Right atrium auricular region (tissue), 2 donors: ENCODE measurements at places on chromosomes 16 and 17. TPM values are rescaled to one million over a fixed set of nuclear protein-coding genes. Genes with fewer than 3 reads are reported as not detected.

CDRT15L2 gene
- total RNA-seq = not detected

SLC38A8 gene
- total RNA-seq = not detected

MRPL58 gene
- 44.8 TPM for total RNA-seq

ITGB4 gene
- total RNA-seq = 37.5 TPM

NDRG4 gene
- total RNA-seq = 238 TPM

HOXB7 gene
- total RNA-seq = 0.24 TPM

UBALD2 gene
- 8.4 TPM for total RNA-seq

RHOT2 gene
- total RNA-seq = 37.8 TPM

KRTAP17-1 gene
- not detected for total RNA-seq

KRTAP2-1 gene
- not detected for total RNA-seq

MYCBPAP gene
- total RNA-seq = 0.19 TPM

OTOP3 gene
- total RNA-seq = not detected

NT5C3B gene
- total RNA-seq = 43.3 TPM

DNA sequence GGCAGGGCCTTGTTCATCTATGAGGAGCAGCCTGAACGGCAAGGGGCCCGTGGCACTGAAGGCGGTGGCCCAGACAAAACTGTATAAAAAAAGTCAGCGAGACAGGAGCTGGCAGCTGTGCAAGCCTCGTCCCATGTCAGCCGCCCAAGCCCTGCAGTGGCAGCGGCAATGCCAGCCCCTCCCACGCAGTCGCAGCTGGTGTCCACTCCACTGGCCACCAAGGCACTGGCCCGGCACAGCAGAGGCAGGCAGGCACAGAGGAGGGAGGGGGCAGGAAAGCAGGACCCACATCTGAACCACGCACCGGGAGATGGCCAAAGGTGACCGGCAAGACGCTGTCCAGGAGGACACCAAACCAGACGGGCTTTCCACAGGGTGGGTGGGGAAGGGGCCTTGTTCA, 15.9 kb upstream of the C16orf95 start:
- no peaks in the 10 kb centered on the region for H3K27me3 ChIP-seq
- no peak for DNase-seq
- peaks cover 66% of the 10 kb centered on the region for H3K36me3 ChIP-seq
- peaks cover 12% of the 10 kb centered on the region for H3K4me1 ChIP-seq

DNA sequence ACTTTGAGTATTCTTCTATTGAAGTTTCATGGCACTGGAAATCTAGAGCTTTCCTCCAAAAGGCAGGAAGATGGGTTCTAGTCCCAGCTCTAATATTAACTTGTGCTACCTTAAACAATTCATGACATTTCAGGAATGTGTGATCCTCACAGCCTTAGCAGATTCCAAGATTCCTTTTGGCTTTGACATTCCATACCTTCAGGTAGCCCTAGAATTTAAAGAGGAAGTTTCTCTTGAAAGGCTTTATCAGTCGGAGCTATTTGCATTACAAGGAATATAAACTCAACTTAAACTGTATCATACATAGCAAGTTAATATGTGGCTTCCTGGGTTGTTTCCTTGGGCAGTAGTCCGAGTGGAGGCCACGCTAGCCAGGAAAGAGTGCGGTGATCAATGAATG, 330.0 kb downstream of the SHISA9 start:
- H3K4me3 ChIP-seq = no peak overlapping the region
- no peak for DNase-seq
- no peak overlapping the region for H3K27ac ChIP-seq
- H3K4me1 ChIP-seq = no peaks in the 10 kb centered on the region
- no peaks in the 10 kb centered on the region for H3K27me3 ChIP-seq

- H3K27ac ChIP-seq = no peak overlapping the region
- no peaks in the 10 kb centered on the region for H3K36me3 ChIP-seq
- no peak for DNase-seq
- H3K4me1 ChIP-seq = peaks cover 14% of the 10 kb centered on the region
- no peak overlapping the region for H3K4me3 ChIP-seq
These were observed 4.9 kb downstream of the CAPNS2 start for GRCh38 chr16:55571191-55571897.

- no peaks in the 10 kb centered on the region for H3K36me3 ChIP-seq
- no peak for DNase-seq
- H3K27me3 ChIP-seq = no peaks in the 10 kb centered on the region
- H3K4me3 ChIP-seq = no peak overlapping the region
These were observed 21.5 kb upstream of the PSMD7 start for GRCh38 chr16:74275031-74275636.

DNA sequence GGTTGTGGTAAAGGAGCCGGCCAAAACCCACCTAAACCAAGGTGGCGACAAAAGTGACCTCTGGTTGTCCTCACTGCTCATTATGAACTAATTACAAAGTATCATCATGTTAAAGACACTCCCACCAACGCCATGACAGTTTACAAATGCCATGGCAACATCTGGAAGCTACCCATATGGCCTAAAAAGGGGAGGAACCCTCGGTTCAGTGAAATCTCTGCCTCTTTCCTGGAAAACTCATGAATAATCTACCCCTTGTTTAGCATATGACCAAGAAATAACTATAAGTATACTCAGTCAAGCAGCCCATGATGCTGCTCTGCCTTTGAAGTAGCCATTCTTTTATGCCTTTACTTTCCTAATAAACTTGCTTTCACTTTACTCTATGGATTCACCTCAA, 72.2 kb downstream of the CYLD start:
- no peaks in the 10 kb centered on the region for H3K36me3 ChIP-seq
- no peak overlapping the region for H3K27ac ChIP-seq
- no peak overlapping the region for H3K4me3 ChIP-seq
- no peaks in the 10 kb centered on the region for H3K4me1 ChIP-seq
- H3K27me3 ChIP-seq = no peaks in the 10 kb centered on the region

DNA sequence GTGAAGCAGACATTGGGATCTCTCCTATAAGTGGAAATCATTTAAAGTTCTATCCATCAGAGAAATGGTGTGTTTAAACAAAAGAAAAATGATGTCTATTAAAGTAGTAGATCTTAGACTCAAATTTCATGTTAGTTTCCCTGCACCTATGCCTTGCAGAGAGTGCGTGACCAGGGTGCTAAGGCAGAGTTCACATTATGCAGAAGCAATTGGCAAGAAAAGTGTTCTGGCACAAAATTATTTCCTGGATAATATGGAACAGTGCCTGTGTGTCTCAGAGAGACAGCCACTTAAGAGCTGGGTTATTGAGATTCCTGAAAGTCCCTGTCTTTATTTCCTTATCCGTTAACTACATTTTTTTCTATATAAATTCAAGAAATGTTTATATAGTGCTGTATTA, 457.0 kb downstream of the CDH8 start:
- H3K27ac ChIP-seq = no peak overlapping the region
- H3K36me3 ChIP-seq = no peaks in the 10 kb centered on the region
- H3K27me3 ChIP-seq = no peaks in the 10 kb centered on the region

DNA sequence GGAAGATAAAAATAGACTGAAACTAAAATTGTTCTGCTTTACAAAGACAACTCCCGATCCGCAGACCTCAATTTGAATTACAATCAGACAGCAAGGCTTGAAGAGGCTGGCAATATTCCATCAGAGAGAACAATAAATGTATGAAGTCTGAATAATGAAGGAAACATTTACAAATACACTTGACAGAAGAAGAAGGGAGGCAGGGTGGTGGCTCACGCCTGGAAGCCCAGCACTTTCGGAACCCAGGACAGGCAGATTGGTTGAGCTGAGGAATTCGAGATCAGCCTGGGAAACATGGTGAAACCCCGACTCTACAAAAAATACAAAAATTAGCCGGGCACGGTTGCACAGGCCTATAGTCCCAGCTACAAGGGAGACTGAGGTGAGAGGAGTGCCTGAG, 14.6 kb downstream of the ODF4 start:
- H3K36me3 ChIP-seq = no peaks in the 10 kb centered on the region
- H3K27ac ChIP-seq = no peak overlapping the region
- H3K4me3 ChIP-seq = no peak overlapping the region
- DNase-seq = no peak
- H3K27me3 ChIP-seq = no peaks in the 10 kb centered on the region
- H3K4me1 ChIP-seq = peaks cover under 1% of the 10 kb centered on the region

- no peak overlapping the region for H3K27ac ChIP-seq
- no peak overlapping the region for H3K4me3 ChIP-seq
- no peaks in the 10 kb centered on the region for H3K27me3 ChIP-seq
These were observed 29.0 kb downstream of the KDM8 start for GRCh38 chr16:27232061-27232900.

- H3K4me3 ChIP-seq = no peak overlapping the region
- peak; percentile 94 for DNase-seq
- H3K4me1 ChIP-seq = no peaks in the 10 kb centered on the region
- no peak overlapping the region for H3K27ac ChIP-seq
- no peaks in the 10 kb centered on the region for H3K36me3 ChIP-seq
These were observed 144.7 kb upstream of the SOX9 start for GRCh38 chr17:71976011-71976649.

- H3K36me3 ChIP-seq = no peaks in the 10 kb centered on the region
- no peaks in the 10 kb centered on the region for H3K27me3 ChIP-seq
- no peak for DNase-seq
- no peaks in the 10 kb centered on the region for H3K4me1 ChIP-seq
- H3K27ac ChIP-seq = no peak overlapping the region
These were observed 258.9 kb upstream of the AXIN2 start for GRCh38 chr17:65820306-65820705.

DNA sequence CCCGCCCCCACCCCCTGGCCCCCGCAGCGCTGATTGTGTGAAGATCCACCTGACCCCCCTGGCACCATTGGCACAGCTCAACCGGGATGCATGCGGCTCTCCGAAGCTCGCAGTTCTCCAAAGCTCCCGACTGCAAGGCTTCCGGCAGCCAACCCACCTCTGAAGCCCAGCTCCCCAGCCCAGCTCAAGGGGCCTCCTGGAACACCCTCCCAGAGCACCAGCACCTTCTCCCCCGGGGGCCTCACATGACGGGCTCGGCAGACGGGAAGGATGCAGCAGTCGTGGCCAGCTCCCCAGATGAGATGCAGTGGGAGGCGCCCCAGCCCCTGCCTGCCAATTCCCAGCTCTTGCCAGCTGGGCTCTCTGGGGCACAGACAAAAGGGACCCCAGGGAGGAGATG, 215.3 kb downstream of the ZNF423 start:
- no peak overlapping the region for H3K4me3 ChIP-seq
- H3K27ac ChIP-seq = peak overlapping the region; percentile 61
- H3K4me1 ChIP-seq = peaks cover 41% of the 10 kb centered on the region
- no peaks in the 10 kb centered on the region for H3K27me3 ChIP-seq
- H3K36me3 ChIP-seq = peaks cover 7% of the 10 kb centered on the region

DNA sequence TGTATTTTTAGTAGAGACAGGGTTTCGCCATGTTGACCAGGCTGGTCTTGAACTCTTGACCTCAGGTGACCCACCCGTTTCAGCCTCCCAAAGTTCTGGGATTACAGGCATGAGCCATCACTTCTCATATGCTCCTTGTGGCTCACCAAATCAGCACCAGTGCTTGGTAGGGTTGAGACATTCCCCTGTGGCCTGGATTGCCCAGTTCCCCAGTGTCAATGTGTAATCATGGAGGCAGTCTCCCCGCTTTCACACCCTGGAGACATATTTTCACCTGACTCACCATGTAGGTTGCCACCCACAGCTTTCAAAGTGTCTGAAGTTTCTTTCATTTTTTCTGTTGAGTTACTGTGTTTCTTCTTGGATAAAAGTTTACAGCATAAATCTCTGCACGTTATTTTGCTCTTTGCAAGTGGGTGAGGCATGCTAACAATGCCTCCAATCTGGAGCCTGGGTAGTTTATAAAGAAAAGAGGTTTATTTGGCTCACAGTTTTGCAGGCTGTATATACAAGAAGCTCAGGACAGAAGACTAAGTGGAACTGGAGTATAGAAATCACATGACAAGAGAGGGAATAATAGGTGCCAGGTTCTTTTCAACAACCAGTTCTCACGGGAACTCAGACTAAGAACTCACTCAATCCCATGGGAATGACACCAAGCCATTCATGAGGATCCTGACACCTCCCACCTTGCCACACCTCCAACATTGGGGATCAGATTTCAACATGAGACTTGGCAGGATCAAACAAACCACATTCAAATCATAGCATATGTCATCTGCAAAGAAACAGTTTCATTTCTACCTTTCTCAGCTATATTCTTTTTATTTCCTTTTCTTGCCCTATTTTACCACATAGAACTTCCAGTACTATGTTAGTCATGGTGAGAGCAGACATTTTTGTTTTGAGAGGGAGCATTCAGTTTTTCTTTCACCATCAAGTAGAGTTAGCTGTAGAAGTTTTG, 113.2 kb downstream of the PHKB start:
- H3K4me3 ChIP-seq = no peak overlapping the region
- H3K27ac ChIP-seq = no peak overlapping the region
- no peaks in the 10 kb centered on the region for H3K36me3 ChIP-seq

DNA sequence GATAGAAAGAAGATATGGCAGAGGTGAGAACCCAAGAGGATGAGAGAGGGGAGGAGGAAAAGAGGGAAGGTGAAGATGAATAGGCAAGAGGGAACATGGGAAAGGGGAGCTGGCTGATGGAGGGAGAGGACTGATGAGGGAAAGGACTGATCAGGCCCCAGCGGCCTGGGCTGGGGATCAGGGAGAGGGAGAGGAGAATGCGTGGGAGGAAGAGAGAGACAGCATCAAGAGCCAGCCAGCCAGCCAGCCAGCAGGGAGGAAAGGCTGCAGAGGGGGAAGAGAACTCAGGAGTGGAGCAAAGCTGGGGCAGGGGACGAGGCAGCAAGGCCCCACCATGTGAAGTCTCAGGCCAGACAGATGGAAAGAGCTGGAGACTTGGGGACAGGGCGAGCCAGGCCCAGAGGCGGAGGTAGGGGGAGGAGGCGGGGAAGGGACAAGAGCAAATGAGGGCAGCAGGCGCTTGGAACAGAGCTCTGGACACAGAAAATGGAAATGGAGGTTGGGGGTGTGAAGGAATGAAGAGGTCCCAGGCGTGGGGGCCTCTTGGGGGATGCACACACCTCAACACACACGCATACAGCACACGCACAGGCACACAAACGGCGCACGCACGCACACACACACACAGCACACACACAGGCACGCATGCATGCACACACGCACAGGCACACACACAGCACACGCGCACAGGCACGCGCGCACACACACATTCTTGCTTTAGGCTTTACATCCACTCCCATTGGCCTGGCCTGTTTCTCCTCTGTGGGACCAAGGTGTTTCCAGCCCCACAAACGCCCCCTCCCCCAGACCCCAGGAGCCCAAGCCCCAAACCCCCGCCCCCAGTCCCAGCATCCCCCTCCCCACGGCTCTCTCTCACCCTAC, 12.3 kb downstream of the DLG4 start:
- no peak overlapping the region for H3K4me3 ChIP-seq
- no peaks in the 10 kb centered on the region for H3K27me3 ChIP-seq
- H3K36me3 ChIP-seq = peaks cover 14% of the 10 kb centered on the region
- no peak for DNase-seq
- peaks cover 28% of the 10 kb centered on the region for H3K4me1 ChIP-seq

- H3K36me3 ChIP-seq = peaks cover 95% of the 10 kb centered on the region
- no peaks in the 10 kb centered on the region for H3K27me3 ChIP-seq
- no peaks in the 10 kb centered on the region for H3K4me1 ChIP-seq
- DNase-seq = no peak
These were observed 37.2 kb upstream of the ENDOV start for GRCh38 chr17:80377798-80378197.

- peaks cover 8% of the 10 kb centered on the region for H3K36me3 ChIP-seq
- H3K27me3 ChIP-seq = no peaks in the 10 kb centered on the region
- H3K27ac ChIP-seq = peak overlapping the region; percentile 97
- no peaks in the 10 kb centered on the region for H3K4me1 ChIP-seq
- no peak for DNase-seq
These were observed 24.9 kb downstream of the SAP30BP start for GRCh38 chr17:75691801-75692626.

- peak overlapping the region; percentile 45 for H3K27ac ChIP-seq
- peaks cover 26% of the 10 kb centered on the region for H3K4me1 ChIP-seq
- no peak for DNase-seq
- no peaks in the 10 kb centered on the region for H3K27me3 ChIP-seq
- H3K4me3 ChIP-seq = no peak overlapping the region
- peaks cover 4% of the 10 kb centered on the region for H3K36me3 ChIP-seq
These were observed 3.3 kb downstream of the TAOK1 start for GRCh38 chr17:29393436-29393835.
